Peyer's patch (tissue), 4 donors: ENCODE measurements at places on chromosomes 1 and 21.

GRCh38 chr1:65691152-65691900 lies 101.4 kb upstream of the PDE4B start:
- H3K27ac ChIP-seq = no peak overlapping the region
- no peak overlapping the region for H3K4me3 ChIP-seq
- H3K36me3 ChIP-seq = no peaks in the 10 kb centered on the region

- H3K4me1 ChIP-seq = peaks cover 7% of the 10 kb centered on the region
- peak; percentile 89 for DNase-seq
- peaks cover 15% of the 10 kb centered on the region for H3K36me3 ChIP-seq
- peak within 1 kb of the TSS; percentile 72 for H3K4me3 ChIP-seq
These were observed at the start of gene CDC42SE1 for GRCh38 chr1:151059109-151060006. Gene CDC42SE1 (minus strand): TSS chr1:151059622. CDS start chr1:151055730, 3,892 bp downstream.

- no peaks in the 10 kb centered on the region for H3K27me3 ChIP-seq
- no peak overlapping the region for H3K27ac ChIP-seq
- no peak for DNase-seq
- no peaks in the 10 kb centered on the region for H3K36me3 ChIP-seq
These were observed 158.3 kb downstream of the ST6GALNAC5 start for GRCh38 chr1:77025599-77025998.

- H3K4me1 ChIP-seq = no peaks in the 10 kb centered on the region
- H3K27me3 ChIP-seq = no peaks in the 10 kb centered on the region
- H3K4me3 ChIP-seq = peak within 1 kb of the TSS; percentile 64
- no peaks in the 10 kb centered on the region for H3K36me3 ChIP-seq
- peak; percentile 81 for DNase-seq
- H3K27ac ChIP-seq = peak within 1 kb of the TSS; percentile 84
These were observed at the start of gene TSEN15 for GRCh38 chr1:184051485-184052193. Gene TSEN15 (plus strand): TSS chr1:184051730. CDS start chr1:184051756, 26 bp downstream.

DNA sequence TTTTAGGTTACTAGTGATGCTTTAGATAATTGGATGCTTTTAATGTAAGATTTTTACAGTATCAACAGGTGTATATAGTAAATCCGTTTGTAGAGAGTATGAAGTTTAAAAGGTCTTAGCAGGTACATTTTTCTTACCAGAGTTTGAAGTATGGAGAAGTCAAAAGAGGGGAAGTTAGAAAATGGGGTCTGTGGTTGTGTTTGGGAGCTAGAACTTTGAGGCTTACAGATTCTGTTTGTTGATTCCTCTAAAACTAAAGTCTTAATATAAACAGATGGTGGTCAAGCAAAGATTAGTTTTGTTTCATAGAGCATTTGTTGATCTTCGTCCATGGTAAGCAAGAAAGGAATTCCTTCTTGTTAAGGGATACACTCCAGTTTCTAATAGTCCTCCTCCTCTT lies 35.8 kb downstream of the CDC42 start:
- peaks cover 20% of the 10 kb centered on the region for H3K4me1 ChIP-seq
- DNase-seq = no peak
- peaks cover 60% of the 10 kb centered on the region for H3K36me3 ChIP-seq
- no peak overlapping the region for H3K4me3 ChIP-seq
- H3K27me3 ChIP-seq = no peaks in the 10 kb centered on the region

DNA sequence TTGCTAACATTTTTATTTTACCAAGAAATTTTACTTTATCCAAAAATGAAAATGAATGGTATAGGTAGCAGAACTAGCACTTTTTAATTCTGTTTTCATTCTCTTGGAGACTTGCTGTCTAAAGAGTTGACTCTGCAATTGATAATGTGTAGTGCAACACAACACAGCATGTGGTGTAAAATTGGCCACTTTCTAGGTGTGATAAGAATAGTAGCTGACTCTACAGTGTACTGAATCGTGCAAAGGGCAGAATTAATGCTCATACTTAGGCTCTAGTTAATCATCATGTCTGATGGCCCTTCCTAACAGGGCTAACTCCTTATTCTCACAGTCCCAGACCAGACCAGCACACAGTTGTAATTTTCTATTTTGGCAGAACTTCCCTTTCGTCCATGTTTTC lies 140.5 kb downstream of the NEK7 start:
- H3K27me3 ChIP-seq = no peaks in the 10 kb centered on the region
- no peak overlapping the region for H3K4me3 ChIP-seq
- DNase-seq = no peak
- no peaks in the 10 kb centered on the region for H3K4me1 ChIP-seq
- H3K27ac ChIP-seq = no peak overlapping the region
- H3K36me3 ChIP-seq = no peaks in the 10 kb centered on the region

DNA sequence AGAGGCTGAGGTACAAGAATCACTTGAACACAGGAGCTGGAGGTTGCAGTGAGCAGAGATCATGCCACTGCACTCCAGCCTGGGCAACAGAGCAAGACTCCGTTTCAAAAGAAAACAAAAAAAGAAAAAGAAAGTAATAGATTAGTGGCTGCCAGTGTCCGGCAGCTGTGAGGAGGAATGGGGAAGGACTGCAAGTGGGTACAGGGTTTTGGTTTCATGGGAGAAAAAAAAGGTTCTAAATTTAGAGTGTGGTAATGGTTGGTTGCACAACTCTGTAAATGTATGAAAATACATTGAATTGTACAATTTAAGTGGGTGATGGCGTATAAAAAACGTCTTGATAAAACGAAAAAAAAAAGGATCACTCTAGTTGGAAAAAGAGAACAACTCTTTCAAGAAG lies 6.7 kb downstream of the TAF1A start:
- H3K27me3 ChIP-seq = no peaks in the 10 kb centered on the region
- H3K36me3 ChIP-seq = no peaks in the 10 kb centered on the region
- no peaks in the 10 kb centered on the region for H3K4me1 ChIP-seq
- peak overlapping the region; percentile 58 for H3K27ac ChIP-seq
- no peak for DNase-seq
- H3K4me3 ChIP-seq = no peak overlapping the region

- DNase-seq = no peak
- H3K27ac ChIP-seq = no peak overlapping the region
- no peaks in the 10 kb centered on the region for H3K4me1 ChIP-seq
- H3K27me3 ChIP-seq = no peaks in the 10 kb centered on the region
- no peaks in the 10 kb centered on the region for H3K36me3 ChIP-seq
- no peak overlapping the region for H3K4me3 ChIP-seq
These were observed 95.9 kb downstream of the GREM2 start for GRCh38 chr1:240516069-240516468.

- H3K4me3 ChIP-seq = no peak overlapping the region
- H3K27me3 ChIP-seq = no peaks in the 10 kb centered on the region
- H3K27ac ChIP-seq = no peak overlapping the region
- H3K36me3 ChIP-seq = no peaks in the 10 kb centered on the region
- no peaks in the 10 kb centered on the region for H3K4me1 ChIP-seq
- no peak for DNase-seq
These were observed 87.4 kb upstream of the NGF start for GRCh38 chr1:115425442-115425841.

DNA sequence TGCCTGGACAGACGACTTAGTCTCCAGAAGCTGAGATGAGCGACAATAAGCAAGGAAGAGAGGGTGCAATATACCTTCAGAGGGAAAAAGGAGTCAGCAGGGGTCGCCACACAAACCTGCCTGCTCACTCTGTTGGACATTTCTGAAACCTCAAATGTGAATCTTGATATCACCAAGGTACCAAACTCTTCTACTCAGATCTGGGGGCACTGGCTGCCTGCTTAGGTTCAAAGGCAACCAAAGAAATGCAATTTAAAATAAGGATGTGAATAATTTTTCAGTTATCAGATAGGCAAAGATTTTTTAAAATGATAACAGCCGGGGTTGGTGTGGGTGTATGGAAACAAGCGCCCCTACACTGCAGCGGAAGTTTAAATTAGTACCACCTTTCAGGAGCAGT lies 164.2 kb downstream of the HIVEP3 start:
- H3K36me3 ChIP-seq = no peaks in the 10 kb centered on the region
- no peak for DNase-seq
- H3K4me3 ChIP-seq = no peak overlapping the region
- H3K27ac ChIP-seq = no peak overlapping the region
- no peaks in the 10 kb centered on the region for H3K27me3 ChIP-seq

GRCh38 chr1:56045477-56045876 lies 533.9 kb downstream of the PLPP3 start:
- DNase-seq = no peak
- no peak overlapping the region for H3K27ac ChIP-seq
- H3K36me3 ChIP-seq = no peaks in the 10 kb centered on the region
- no peaks in the 10 kb centered on the region for H3K27me3 ChIP-seq

GRCh38 chr1:232462213-232462612 lies 167.7 kb downstream of the SIPA1L2 start:
- DNase-seq = no peak
- H3K27ac ChIP-seq = no peak overlapping the region
- H3K4me1 ChIP-seq = no peaks in the 10 kb centered on the region
- H3K4me3 ChIP-seq = no peak overlapping the region
- no peaks in the 10 kb centered on the region for H3K36me3 ChIP-seq

DNA sequence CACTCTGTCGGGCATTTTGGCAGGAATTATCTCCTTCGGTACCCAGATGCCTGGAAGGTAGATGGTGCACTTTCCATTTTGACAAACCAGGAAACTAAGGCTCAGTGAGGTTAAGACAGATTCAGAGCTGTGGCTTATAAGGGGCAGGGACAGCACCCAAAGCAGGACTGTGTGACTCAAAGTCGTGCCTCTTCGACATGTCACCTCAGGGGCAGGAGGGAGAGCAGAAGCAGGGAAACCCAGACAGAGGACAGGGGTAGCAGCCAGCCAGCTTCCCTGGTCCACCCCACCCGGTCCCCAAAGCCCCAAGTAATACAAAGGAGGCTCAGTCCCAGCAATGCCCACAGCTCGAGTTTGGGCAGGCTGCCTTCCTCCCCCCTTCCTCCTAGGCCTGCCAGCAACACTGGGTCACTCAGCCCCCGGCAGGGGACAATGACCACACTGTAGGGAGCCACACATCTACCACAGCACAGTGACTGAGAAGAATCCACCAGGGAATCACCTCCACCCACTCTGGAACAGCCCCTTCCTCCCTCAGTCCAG lies 2.5 kb downstream of the RHOC start:
- H3K4me1 ChIP-seq = peaks cover 16% of the 10 kb centered on the region
- H3K4me3 ChIP-seq = no peak overlapping the region
- H3K27ac ChIP-seq = peak overlapping the region; percentile 93
- no peak for DNase-seq
- no peaks in the 10 kb centered on the region for H3K27me3 ChIP-seq

DNA sequence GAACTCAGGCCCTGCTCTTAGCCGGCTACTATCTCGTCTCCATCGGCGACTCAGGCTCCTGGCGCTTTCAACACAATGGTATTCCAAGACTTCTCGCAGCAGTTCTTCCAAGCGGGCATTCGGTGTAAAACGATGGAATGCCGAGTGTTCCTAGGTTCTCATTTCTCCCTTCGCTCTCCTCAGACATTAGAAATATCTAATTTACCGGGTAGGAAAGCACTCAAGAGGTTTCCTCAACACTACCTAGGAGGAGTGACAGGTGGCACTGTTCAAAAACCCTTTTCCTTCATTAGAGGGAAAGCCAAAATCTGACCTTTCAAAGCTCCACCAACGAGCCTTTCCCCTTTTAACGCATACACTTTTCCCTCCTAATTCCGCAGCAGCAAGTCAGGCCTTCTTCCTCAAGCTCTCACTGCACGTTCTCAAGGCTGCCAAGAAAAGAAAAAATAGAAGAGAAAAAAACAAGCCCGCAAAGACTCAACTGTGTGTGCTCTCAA lies 601 bp downstream of the UBE2G2 start:
- H3K4me3 ChIP-seq = peak overlapping the region; percentile 81
- no peak for DNase-seq
- peaks cover 27% of the 10 kb centered on the region for H3K4me1 ChIP-seq
- H3K27ac ChIP-seq = peak overlapping the region; percentile 64
- H3K27me3 ChIP-seq = no peaks in the 10 kb centered on the region

- H3K4me1 ChIP-seq = peaks cover 12% of the 10 kb centered on the region
- H3K27me3 ChIP-seq = no peaks in the 10 kb centered on the region
- DNase-seq = peak; percentile 44
- no peaks in the 10 kb centered on the region for H3K36me3 ChIP-seq
These were observed 139.3 kb upstream of the EDN2 start for GRCh38 chr1:41623736-41624135.

DNA sequence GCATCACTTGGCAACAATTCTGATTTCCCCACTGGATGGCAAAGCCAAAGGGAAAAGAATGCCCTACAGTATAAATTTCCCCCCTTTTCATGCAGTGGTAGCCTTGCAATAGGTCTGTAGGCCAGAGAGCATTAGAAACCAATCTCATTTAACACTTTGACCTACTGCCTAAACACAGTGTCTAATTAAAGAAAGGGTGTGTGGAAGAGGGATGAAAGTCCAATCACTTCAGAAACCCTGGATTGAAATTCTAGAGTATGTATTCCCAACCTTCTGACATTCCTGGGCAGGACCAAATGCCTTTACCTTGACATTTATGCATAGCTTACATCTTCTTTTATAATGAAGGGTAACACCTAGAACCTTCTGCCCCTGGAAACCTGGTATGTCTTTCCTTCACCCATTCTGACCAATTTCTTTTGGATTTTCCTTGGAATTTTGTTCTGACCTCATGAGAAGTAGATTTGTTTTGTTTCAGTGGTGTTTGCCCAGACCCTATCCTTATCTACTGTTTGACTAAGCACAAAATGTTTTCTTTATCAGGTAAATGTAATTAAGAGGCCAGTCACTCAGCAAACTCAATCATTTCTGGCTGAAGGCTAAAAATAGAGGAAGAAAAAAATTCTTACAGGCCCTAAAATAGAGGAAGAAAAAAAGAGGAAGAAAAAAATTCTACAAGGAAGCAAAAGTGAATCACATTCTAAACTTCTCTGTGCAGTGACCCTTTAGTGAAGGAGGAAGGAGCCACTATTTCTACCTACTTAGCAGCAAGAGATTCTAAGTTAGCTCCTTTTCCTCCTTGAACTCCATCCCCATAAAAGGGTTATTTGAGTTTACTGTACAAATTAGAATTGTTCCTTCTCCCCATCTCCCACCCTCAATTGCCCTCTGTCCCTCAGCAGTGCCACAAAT lies 129.5 kb upstream of the DSCAM start:
- no peaks in the 10 kb centered on the region for H3K36me3 ChIP-seq
- no peak for DNase-seq
- H3K4me1 ChIP-seq = no peaks in the 10 kb centered on the region
- no peak overlapping the region for H3K27ac ChIP-seq

GRCh38 chr21:17793246-17794123 lies 25.7 kb downstream of the C21orf91 start:
- peak overlapping the region; percentile 46 for H3K4me3 ChIP-seq
- H3K36me3 ChIP-seq = no peaks in the 10 kb centered on the region
- H3K27me3 ChIP-seq = no peaks in the 10 kb centered on the region
- DNase-seq = no peak

DNA sequence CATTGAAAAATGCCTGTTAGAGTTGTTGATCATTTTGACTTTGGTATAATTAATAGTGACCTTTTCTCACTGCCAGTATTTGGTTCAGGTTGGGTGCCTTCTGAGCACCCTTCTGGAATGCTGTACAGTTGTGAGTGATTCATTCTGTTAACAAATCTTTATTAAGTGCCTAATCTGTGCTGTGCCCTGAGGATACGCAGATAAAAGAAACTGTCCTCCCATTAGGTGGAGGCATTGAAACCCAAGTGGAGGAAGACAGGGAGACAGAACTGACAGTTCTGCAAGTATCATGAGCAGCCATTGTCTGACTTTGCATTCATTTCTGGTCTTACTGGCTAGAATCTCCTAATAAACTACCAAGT lies 76.1 kb upstream of the ZNF326 start:
- no peak overlapping the region for H3K27ac ChIP-seq
- DNase-seq = no peak
- H3K4me3 ChIP-seq = no peak overlapping the region
- H3K27me3 ChIP-seq = no peaks in the 10 kb centered on the region
- H3K4me1 ChIP-seq = no peaks in the 10 kb centered on the region

GRCh38 chr1:228006786-228007048 lies at the start of gene WNT3A:
Gene WNT3A (plus strand): TSS chr1:228006998. CDS start chr1:228007129, 131 bp downstream.
- no peak within 1 kb of the TSS for H3K27ac ChIP-seq
- no peak within 1 kb of the TSS for H3K4me3 ChIP-seq
- no peaks in the 10 kb centered on the region for H3K27me3 ChIP-seq
- DNase-seq = no peak
- no peaks in the 10 kb centered on the region for H3K36me3 ChIP-seq
